ENCODE measurements at places on chromosomes 4 and X.

DNA sequence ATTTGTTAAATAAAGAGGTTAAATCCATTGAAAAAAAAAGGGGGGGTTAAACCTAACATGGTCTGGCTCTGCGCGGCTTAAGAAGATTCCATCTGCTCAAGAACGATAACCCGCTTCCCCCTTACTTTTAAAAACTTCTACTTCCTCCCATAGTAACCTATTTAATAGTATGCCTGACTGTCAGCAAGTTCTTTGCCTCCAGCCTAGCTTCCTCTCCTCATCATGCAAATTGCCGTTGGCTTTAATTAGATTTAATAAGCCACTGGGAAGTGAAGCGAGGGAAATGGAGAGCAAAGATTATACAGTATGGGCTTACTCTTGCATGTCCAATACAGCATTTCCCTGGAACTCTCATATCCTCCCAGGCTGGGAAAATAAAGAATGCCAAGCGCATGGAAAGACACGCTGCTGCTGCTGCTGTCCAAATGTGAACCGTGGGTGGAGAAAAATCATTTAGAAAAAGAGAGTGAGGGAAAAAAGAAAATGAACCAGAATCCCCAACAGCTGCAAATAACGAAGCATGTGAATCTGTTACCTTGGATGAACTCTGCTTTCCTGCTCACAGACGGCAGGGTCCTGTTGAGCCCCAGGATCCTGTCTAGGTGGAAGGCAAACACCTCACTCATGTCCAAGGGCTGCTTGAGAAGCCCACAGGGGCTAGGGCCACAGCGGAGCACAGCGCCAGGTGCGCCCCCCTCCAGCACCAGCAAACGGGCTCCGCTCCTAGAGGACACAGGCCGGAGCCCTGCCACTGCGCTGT, 2.7 kb downstream of the GASK1B start:
- DNase-seq = no peak

GRCh38 chr4:153112041-153112441, 92.2 kb upstream of the TRIM2 start:
- no peak for DNase-seq

DNA sequence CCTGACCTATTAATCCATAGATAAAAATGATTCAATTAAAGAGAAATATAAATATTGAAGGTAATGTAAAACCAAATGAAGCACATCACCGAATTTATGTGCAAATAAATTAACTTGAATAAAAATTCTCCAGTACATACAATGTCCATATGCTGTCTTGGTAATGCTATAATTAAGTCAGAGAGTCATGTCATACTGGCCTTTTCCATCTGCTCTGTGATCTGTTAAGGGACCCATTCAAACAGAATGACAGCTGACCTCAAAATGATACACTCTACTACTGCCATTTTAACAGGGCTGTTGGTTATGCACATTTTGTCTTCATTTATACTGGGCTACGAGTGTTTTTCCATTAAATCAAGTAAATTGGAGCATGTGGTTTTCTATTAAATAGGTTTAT, 99.3 kb downstream of the TEX13A start:
- DNase-seq = no peak

GRCh38 chr4:56217343-56217890, 169.9 kb downstream of the AASDH start:
- DNase-seq = no peak

Data from GM10248 (cell line).